ENCODE measurements at places on chromosomes 2 and 18.

- no peak for DNase-seq
Observed at GRCh38 chr2:231152800-231153557, 28.1 kb upstream of the HTR2B start.

DNA sequence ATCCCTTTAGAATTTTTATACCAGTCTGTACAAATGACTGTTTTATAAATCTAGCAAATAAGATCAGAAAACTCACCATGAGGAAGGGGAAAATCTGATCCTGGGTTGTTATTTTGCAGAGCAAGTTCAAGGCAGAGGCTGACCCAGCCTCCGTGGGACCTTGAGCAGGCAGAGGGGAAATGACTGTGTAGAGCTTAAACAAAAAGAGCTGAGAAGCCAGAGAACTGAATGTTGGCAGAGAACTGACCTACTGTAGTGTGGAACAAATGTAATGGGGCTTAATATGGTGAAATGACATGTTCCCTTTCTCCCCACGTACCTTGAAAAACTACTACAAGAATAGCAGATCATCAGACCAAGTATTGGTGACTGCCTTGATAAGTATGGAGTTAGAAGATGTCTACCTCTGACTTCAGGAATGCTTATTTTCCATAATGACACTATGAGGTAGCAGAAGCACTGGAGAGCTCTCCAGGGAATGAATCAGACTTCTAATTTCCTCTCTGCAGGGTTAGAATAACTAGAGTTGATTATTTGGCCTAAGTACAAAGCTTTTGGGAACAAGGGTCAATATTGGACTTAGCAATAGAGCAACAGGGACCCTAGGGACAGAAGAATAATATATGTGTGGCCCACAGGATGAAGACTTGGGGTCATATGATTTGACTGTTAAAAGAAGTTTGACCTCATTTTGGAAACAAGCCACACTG, 304.4 kb downstream of the CCDC178 start:
- no peak for DNase-seq

DNA sequence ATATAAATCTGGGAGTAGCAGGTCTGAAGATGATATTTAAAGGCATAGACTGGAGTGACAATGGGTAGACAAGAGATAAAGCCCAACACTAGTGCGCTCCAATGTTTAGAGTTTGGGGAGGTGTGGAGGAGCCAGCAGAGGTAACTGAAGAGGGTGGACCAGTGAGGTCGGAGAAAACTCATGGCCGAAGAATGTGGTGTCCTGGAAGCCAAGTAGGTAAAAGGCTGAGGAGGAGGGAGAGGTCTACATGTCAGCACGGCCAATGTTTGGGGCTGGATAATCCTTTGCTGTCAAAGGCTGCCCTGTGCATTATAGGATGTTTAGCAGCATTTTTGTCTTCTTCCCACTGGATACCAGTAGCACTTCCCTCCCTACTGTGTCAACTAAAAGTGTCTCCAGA, 78.8 kb upstream of the KCNE4 start:
- DNase-seq = no peak

DNA sequence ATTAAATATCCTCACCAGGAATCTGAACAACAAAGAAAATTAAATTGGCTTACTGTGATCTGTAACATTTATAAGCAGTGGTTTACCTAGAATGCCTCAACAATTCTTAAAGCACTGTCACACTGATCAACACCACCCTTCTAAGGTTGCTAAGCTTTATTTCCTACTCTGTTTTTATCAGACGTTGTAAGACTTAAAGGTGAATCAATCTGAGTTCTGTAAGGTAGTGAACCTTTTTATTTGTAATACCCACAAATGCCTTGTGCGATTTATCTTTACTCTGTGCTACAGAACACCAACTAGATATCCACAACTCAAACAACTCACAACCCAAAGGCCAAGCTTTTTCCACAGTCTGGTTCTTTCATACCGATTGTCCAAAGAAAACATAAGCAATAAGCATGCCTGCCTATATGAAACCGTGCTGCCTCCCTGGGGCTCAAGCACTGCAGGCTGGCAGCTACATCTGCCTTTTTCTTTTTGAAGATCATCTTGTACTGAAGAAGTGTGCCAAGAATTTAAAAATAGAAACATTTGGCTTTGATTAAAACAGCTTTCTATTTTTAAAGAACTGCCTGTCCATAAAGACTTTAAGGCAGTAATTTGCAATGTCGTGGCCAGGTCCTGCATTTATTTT, 490.7 kb downstream of the NUP35 start:
- no peak for DNase-seq

GRCh38 chr18:38025433-38026038, 459.9 kb upstream of the CELF4 start:
- DNase-seq = no peak

DNA sequence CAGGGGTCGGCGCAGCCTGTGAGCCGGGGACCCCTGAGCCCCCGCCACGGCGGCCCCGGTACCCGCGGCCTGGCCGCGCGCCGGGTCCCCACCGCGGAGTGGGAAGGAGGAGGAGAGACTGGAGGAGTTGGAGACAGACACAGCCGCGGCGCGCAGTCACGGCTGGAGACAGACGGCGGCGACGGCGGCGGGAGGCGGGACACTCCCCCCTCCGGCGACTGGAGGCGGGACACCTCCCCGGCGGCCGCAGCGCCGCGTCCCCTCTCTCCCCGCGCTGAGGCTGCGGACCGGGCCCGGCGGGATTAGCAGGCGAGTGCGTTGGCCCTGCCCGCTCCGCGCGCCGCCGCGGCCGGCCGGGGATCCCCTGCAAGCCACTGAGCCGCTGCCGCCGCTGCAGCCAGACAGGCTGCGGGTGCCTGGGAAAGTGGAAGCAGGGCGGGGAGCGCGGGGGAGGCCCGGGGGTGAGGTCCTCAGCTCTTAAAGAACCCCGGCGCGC, 1.0 kb upstream of the LDLRAD4 start:
- DNase-seq = peak; percentile 44

GRCh38 chr2:43368483-43369385, 142.3 kb upstream of the ZFP36L2 start:
- no peak for DNase-seq

- no peak for DNase-seq
Observed at GRCh38 chr2:189873696-189874095, 89.4 kb downstream of the PMS1 start.

DNA sequence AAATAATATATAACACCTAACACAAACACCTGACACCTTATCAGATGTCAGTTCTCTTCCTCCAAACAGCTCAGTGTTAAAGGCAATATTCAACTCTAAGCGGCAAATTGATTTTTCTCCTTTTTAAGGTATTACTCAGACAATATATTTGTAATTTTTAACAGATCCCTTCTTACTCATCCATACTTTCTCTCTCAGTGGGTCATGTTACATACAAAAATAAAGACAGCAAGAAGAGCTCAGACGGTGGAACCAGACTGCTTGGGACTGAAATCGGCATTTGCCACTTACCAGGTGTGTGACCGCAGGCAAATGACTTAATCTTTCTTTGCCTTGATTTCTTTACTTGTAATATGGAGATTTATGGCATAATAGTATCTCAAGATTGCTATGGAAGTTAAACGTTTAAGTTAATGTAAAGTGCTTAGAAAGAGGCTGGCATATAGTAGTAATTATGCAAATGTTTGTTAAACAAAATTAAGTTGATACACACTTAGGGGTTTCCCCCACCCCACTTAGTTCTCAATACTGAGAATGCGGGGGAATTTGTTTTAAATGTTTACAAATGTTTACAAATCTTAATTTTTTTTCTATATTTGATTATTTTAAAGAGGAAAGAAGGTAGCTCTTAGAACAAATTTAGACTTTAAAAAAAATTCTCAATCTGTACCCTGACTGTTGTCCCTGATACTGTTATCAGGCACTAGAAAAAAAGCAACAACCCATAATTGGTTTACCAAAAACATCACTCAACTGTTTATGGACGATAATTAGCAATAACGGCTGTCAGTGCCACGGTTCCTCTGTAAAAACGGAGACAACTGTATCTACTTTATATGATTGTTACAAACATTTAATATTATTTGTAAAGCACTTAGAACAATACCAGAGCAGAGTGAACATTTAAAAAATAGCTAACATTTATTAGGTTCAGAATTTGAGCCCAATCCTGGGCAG, 25.6 kb downstream of the MAP3K2 start:
- DNase-seq = no peak

DNA sequence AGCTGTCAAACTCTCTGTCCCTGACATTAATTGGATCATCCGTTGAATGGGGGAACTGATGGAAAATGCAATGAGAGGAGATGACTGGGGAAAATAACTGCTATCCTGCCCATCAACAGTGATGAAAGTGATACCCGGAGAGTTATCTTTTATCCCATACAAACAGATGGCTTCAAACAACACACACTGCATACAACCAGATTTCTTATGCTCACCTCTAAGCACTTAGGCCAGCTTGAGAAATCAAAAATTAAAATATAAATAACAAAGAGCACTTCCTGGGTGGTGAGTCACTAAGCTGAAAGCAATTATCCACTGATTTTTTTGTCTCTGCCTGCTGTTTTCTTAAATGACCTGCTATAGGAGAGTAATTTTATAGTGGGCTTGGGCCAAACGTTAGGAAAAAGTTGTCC, 237.6 kb upstream of the RGPD4 start:
- no peak for DNase-seq

DNA sequence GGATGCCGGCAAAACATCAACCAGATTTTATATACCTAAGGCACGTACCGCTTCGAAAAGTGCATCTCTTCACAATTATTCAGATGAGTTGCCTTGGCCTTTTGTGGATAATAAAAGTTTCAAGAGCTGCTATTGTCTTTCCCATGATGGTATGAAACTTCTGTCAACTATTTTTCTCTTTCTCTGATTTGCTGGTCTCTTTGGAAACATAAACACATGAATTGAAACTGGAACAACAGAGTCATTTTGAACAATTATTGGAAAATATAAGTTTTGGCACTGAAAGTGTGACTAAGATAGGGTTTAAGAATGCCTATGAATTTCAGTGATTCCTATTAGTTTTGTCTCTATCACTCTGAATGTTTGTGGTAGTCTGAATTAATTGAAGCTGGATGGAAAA, 109.9 kb downstream of the DPP4 start:
- no peak for DNase-seq

DNA sequence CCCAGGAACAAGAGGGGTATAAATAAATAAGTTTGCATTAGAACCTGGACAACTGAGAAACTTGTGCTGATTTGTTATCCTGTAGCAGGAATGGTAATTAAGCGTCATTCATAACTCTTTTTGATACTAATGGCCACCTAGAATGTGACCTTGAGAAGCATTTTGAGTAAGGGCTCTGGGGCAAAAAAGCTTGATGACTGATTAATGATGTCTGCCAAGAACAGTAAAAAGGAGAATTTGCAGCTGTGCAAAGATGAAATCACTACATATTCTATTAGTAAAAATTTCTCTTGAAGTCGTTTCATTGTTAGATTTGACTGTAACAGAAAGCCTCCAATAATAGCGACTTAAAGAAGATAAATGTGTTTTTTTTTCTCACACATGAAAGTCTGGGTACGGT, 157.7 kb downstream of the PRKCE start:
- DNase-seq = no peak

- DNase-seq = no peak
Observed at GRCh38 chr2:147293991-147294824, 550.6 kb upstream of the ACVR2A start.

DNA sequence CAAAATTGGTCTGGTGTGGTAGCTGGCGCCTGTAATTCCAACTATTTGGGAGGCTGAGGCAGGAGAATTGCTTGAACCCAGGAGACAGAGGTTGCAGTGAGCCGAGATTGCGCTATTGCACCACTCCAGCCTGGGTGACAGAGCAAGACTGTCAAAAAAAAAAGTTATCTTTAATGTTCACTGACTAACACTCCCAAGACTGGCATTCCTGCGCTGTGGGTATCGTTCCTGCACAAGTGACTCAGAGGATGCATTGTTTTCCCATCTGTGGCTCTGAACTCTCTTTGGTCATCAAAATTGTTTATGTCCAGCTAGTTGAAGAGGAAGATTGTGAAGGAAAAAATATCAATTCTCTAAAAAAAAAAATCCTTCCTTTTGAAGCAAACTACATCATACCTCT, 539.0 kb downstream of the SOX11 start:
- no peak for DNase-seq

DNA sequence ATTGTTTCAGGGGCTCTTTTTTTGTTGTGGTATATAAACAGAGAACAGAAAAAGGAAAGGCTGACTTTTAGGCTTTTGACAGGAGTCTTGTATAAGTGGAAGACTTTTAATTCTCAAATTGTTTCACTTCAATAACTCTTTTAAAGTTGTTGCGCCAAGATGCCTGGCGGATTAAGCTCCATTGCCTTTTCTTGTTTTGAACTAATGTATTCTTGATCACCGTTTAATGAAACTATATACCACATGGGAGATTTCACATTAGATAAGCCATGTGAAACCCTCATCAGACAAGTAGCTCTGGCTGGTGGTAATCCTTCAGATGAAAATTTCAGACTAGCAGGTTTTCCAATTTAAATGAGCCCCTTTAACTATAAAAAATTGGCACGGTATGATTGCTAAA, 257.4 kb downstream of the CCDC178 start:
- DNase-seq = no peak

DNA sequence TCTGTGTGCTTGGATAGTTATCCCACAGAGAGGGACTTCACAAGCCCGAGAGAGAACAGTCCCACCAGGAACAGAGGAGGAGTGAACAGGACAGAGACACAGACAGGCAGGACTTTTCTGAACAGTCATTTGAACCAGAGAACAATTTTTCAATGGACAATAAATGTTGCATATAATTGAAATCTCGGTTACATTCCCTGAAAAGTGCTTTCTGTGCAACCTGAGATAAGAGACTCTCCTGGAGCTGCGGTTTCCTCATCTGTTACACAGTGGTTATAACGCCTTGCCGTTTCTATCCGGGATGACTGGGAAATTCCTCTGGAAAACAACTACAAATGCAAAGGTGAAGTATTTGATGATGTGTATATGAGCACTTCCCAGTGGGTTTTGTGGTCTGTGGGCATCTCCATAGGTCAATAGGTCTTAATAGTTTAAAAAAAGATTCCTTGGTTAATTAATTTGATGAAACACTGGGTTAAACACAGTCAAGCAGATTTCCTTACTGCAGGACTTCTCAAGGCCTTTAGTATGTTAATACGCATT, 87.2 kb upstream of the HPCAL1 start:
- DNase-seq = no peak

DNA sequence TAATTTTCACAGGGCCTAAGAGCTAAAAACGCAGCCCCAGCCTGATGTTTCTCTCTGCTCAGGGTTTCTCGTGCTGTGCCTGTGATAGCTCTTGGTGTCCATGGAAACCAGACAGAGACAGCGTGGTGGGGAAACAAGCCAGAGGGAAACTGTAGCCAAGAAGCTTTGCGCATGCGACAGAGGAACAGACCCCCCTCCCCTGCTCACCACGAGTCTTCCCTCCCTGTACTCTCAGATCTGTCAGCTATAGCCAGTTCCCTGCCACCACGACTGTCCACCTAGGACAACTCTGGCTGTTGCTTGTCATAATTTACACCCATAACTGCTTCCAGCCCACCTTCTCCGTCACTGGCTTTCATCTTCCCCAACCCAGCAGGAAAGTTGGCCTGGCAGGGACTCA, 13.2 kb upstream of the DNAJC27 start:
- no peak for DNase-seq

- no peak for DNase-seq
Observed at GRCh38 chr2:17600556-17601204, 60.2 kb downstream of the VSNL1 start.
